ENCODE measurements at places on chromosomes 7 and 10.
A peak's percentile ranks its signal among the peaks of the same experiment; 100 is the strongest.

GRCh38 chr10:43233601-43234430, 33.0 kb downstream of the RASGEF1A start:
- DNase-seq: peak; percentile 2

DNA sequence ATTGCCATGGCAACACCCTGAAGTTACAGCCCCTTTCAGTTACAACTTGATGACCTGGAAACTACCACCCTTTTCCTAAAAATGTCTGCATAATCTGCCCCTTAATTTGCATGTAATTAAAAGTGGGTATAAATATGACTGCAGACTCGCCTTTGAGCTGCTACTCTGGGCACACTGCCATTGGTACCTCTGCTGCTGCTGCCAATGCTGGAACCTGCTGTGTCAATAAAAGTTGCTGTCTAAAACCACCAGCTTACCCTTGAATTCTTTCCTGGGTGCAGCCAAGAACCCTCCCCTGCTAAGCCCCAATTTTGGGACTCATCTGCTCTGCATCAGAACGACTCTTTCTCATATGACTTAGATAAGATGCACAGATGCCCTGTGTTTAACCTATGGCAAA, 10.2 kb upstream of the FRA10AC1 start:
- DNase-seq: no peak

DNA sequence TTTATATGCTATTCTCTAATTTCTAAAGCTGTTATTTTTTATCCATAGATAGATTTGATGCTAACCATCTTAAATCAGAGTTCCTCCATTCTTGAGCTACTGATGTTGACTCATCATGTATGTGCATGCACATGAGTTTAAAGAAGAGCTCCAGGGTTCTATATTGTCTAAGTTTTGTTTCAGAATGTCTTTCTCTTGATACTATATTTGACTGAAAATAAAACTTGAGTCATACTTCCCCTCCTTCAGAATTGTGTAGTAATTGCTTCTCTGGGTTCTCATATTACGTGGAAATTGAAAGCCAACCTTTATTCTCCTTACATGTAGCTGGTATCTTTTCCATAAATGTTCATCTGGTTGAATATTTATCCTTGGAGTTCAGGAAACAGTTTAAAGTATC, 89.4 kb downstream of the LRRTM3 start:
- DNase-seq: no peak

- no peak for DNase-seq
Observed at GRCh38 chr7:123647106-123647730, 8.4 kb upstream of the LMOD2 start.

GRCh38 chr10:69655868-69656555, 26.0 kb downstream of the FAM241B start:
- no peak for DNase-seq

GRCh38 chr7:27107391-27108381, 5.2 kb upstream of the HOXA2 start:
- DNase-seq: no peak

DNA sequence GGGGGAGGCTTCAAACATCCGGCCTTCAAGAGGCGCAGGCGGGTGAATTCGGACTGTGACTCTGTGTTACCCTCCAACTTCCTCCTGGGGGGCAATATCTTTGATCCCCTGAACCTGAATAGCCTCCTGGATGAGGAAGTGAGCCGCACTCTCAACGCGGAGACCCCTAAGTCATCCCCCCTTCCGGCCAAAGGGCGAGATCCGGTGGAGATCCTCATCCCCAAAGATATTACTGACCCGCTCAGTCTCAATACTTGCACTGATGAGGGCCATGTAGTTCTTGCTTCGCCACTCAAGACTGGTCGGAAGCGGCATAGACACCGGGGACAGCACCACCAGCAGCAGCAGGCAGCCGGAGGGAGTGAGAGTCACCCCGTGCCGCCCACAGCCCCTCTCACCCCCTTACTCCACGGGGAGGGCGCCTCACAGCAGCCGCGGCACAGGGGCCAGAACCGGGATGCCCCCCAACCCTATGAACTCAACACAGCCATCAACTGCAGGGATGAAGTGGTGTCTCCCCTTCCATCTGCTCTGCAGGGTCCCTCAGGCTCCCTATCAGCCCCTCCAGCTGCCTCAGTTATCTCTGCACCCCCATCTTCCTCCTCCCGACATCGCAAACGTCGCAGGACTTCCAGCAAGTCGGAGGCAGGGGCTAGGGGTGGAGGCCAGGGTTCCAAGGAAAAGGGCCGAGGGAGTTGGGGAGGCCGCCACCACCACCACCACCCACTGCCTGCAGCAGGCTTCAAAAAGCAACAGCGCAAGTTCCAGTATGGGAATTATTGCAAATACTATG, 1.1 kb downstream of the MEPCE start:
- peak; percentile 35 for DNase-seq

- DNase-seq: no peak
Observed at GRCh38 chr10:112981553-112981952, 31.5 kb downstream of the TCF7L2 start.

DNA sequence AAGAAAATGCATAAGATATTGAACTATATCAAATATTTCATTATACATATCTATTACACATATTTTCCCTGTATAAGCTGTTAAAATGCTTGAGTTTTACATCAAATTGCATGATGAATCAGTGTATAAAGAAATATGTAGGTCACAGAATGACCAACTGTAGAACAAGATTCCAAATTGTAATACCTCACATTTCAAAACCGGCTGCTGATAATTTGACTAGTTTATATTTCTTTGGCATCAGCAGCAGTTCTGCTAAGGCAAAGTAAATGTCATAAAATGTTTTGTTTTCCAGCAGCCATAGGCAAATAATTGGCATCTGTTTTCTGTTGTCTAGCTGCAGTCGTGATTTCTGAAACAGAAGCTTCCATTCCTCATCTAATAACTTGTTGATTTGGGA, 633.9 kb downstream of the ARL4A start:
- DNase-seq: no peak

DNA sequence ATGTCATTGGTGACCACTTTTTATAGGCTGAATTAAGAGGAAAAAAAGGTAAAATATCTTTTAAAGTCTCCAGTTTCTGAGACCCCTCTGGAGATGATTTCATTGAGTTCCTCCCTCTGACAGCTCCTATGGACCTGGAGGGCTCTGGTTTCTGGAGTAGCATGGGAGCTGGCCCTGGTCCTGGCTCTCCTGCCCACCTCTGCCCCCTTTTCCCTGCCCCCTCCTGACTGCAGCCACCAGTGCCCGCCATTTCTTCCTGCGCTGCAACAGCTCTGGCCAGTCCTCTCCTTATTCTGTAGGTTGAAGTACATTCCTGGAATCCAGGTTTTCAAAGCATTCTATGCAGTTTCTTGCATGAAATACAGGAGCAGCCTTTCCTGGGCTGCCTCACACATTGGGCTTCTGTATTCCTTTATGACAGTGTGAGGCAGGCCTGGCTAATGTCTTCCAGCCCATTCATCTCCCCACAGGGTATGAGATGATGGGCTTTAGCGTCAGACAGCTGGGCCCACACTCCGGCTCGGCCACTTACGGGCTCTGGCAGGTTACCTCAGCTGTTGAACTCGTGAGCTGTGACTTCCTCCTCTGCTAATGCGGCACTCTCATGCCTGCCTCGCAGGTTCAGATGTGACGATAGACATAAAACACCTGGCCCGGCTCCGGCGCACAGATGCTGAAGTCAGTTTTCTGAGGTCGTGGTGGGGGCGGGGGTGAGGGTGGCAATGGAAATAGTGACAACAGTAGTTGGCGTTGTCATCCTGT, 101.7 kb downstream of the MGMT start:
- no peak for DNase-seq

DNA sequence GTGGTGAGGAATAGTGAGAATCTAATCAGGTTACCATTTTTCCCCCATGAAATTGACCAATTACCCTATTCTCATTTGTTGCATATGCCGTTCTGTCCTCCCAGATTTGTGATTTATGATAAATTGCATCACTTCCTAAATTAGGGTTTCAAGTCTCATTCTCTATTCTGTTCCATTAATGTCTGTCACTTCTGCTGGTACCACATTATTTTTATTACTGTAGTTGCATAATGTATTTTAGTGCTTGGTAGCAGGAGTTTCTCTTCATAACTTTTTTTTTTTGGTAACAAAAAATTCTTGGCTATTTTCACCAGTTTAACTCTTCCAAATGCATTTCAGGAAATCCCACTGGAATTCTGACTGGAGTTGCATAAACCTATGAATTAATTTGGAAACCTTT, 44.0 kb upstream of the FAM133B start:
- DNase-seq: no peak

DNA sequence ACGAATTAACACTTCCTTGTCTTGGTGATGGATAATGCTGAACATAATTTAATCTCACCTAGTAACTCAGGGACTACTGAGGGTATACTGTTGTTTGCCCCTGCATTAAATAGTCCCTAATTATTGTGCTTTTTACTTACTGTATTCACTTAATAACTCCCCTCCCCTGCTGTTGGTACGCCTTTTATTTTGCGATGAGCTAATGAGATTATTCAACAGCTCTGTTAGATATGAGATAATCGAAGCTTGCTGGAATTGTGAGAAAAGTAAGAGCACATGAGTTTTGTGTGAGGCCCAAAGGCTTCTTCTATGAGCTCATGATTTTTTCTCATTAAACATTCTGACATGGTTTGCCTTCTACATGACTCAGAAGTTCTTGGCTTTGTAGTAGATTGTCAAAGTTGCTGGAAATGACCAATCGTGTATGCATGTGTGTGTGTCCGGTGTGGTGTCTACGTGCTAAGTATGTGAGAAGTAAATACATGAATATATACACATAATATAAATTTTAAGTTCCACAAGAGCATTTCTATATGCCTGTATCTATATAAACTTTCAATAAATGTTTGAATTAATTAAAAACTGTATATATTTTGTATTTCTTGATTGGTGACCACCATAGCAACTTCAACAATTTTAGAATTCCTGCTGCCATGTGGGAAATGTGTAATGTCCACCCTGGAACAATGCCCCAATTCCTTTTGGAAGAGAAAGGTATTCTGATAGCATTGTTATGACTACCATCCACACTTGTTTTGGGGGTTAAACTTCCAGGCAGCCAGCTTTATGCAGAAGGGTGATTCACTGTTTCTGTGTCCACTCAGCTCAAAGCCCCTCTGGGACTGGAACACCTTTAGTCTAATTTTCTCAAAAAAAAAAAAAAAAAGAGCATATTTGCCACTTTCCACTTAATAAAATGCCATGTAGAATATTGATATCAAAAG, 106.2 kb downstream of the SAMD9 start:
- DNase-seq: no peak

- DNase-seq: no peak
Observed at GRCh38 chr10:113386005-113386404, 166.8 kb upstream of the HABP2 start.

DNA sequence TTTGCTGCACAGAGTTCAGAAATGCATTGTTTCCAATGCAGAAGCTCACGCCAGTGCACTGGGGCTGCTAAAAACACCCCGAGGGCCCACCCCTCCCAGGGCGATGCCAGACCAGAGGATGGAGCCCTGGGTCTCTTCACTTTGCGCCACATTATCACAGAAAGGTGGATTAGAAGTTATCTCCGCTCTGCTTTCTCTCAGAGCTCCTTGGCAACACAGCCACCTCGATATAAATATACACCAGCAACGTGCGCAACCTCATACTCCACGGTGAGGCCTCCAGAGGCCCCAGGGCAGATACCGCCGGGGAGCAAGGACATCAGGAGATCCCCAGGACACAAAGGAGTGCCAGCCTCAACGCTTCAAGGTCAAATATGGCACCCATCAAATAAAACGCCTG, 121.0 kb upstream of the TBX20 start:
- DNase-seq: no peak

DNA sequence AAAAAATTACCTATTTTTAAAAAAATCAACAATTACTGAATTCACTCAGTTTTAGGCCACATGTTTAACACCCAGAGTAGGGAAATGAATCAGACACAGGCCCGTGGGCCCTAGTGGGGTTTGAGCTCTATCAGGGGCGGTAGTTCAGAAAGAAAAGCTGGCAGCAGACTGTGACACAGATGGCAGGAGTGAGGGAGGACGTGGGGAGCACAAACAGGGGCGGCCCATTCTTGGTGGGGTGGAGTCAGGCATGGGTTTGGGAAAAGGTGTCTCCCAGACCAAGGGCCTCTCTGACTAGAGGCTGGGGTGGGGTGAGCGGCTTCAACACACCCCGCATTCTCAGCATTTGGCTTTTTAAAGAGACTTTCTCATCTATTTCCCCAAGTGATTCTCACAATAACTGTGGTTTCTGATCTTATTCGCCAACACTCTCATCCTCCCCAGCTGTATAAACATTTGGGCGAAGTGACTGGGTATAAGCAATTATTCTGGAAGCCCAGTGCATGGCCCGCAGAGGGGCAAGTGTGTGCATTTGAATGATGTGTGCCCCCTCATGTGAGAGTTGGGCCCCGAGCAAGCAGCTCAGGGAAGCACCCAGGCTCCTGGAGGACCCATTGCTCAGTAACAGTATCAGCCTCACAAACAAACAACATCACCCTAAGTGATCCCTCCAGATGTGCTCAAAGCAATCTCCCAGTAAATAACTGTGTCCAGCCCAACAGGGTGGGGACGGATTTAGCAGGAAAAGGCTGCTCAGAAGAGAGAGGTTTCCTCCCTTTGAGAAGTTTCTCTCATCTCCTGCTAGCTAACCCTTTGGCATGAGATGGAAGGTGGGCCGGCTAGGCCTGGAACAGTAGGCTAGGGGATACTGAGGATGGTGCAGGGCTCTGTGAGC, 437.6 kb upstream of the ZMIZ1 start:
- DNase-seq: no peak

DNA sequence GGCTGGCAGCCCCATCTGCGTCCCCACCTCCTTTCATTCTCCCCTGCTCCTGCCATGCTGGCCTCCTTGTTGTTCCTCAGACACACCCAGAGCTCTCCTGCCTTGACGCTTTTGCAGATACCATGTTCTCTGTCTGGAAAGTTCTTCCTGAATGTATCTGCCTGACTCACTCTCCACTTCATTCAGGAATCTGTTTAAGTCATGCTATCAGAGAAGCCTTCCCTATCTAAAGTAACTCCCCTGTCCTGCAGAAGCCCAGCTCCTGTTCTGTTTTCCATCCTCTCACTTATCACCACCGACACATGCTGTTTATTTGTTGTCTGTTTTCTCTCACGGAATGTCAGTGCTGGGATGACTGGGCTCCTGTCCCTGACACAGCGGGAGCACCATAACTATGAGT, 82.0 kb downstream of the AFAP1L2 start:
- DNase-seq: no peak

GRCh38 chr10:47018026-47018735, 107.0 kb downstream of the PTPN20 start:
- DNase-seq: no peak

- DNase-seq: no peak
Observed at GRCh38 chr7:128307061-128307460, 36.6 kb downstream of the RBM28 start.

GRCh38 chr7:27198138-27198841, 1.6 kb downstream of the HOXA13 start:
- DNase-seq: no peak

GRCh38 chr10:100883312-100883821, 29.4 kb upstream of the SLF2 start:
- no peak for DNase-seq

GRCh38 chr7:132456418-132456817, 119.9 kb downstream of the PLXNA4 start:
- DNase-seq: no peak

Measured in activated gamma-delta T cell treated with Interleukin-2 at 50 U/mL for 16 hours (primary cell).